ENCODE measurements at places on chromosomes 12 and 14.
A peak's percentile ranks its signal among the peaks of the same experiment; 100 is the strongest.

DNA sequence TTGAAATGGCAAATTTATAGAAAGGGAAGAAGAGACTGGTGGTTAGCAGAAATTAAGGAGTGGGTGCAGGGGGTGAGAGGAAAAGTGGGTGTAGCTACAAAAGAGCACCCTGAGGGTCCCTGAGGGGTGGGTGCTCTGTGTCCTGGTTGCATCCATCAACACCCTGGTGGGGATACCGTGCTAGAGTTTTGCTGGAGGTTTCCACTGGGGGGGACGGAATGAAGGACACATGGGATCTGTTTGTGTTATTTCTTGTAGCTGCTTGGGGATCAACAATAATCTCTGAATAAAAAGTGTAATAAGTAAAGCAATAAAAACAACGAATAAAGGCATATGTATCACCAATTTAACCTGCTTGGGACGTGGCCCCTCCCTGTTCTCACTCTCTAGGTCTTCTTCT lies 175.3 kb downstream of the KIF26A start:
- no peak for DNase-seq

- no peak for DNase-seq
Measured at GRCh38 chr12:85617307-85618091, 218.7 kb downstream of the RASSF9 start.

GRCh38 chr12:77940011-77940423 lies 109.3 kb downstream of the NAV3 start:
- DNase-seq, result no peak

DNA sequence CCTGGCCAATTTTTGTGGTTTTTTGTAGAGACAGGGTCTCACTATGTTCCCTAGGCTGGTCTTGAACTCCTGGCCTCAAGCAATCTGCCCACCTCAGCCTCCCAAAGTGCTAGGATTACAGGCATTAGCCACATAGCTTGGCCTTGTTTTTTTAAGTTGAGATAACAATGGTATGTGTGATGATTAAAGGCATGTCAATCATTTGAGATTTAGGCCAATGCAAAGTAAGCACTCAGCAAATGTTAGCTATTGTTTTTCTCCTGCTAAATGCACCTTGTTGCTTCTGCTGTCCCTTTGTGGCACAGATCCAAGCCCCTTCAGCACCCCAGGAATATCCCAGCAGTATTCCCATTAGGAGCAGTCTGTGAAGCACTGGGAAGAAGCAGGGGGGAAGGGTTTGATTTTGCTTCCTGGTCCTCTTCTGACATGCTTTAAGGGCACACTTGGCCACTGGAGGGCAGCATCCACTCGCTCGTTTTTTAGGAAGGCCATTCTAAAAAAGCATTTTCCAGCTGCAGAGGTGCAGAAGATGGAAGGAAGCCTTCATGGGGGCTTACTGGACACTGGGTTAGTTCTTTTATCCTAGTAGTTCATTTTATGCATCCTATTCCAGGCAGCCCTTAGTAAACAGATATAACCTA lies 70.2 kb upstream of the ZFP36L1 start:
- DNase-seq, result peak; percentile 54

GRCh38 chr12:46963977-46964971 lies 115.1 kb upstream of the PCED1B start:
- no peak for DNase-seq

GRCh38 chr12:69161829-69162228 lies 77.5 kb upstream of the CPSF6 start:
- DNase-seq, result peak; percentile 24

- DNase-seq, result no peak
Measured at GRCh38 chr12:66823857-66824570, 145.1 kb upstream of the GRIP1 start.

DNA sequence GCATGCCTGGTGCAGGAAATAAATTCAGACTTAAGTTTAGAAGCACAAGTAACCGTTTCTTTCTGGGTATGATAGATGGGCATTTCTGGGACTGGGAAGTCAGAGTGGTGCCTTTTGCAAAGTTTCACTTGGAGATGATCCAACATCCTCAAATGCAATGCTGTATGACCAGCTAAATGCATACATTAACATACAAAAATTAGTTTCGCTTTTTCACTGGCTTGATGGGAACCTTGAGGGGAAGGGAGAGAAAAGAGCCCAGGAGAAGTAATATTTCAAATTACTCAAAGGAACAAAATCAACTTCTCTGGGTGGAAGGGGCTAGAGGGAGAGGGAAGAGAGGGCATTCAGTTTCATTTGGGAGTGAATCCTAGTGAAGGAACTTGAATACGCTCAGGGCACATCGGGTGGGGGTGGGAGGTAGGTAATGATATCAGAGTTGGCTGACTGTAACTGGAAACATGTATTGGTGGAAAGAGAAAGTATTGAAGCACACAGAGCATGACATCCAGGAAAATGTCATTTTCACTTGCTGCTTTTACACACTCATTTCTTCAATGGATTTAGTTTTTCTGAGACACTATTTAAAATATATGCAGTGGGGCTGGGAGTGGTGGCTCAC lies 175.5 kb downstream of the PTPRO start:
- no peak for DNase-seq

DNA sequence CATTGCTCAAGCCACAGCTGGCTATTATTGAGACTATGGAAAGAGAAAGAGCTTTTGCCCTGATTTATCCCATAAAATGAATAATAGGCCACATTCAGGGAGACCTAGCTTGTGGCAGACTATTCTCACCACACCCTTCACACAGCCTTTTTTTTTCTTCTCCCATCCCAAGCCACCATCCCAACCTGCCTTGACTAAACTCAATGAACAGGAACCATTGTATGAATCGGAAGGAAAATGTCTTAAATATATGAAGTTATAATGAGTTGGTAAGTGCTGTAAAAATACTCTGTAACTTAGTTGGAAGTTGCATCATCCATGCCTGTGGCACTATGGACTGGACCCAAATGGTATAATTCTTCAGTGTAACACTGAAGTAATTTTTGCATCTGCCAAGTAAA lies 338.4 kb downstream of the RAD51B start:
- DNase-seq, result no peak

DNA sequence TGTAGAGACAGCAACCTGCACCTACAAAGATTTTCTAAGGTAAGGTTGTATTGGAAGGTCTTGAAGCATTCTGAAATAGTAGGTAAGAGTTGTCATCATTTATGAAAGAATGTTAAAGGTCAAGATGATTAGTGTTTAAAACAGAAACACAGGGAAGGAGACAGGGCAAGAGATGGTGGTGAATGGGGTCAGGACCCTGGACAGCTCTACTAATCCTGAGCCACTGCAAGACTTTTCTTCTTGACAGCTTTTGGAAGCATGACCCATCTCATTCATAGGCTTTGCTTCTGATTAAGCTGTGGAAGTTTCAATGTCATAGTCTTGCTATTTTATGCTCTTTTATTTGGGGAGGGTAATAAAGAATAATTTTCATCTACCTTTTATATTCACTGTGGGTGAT lies 75.5 kb upstream of the CAND1 start:
- DNase-seq, result no peak

DNA sequence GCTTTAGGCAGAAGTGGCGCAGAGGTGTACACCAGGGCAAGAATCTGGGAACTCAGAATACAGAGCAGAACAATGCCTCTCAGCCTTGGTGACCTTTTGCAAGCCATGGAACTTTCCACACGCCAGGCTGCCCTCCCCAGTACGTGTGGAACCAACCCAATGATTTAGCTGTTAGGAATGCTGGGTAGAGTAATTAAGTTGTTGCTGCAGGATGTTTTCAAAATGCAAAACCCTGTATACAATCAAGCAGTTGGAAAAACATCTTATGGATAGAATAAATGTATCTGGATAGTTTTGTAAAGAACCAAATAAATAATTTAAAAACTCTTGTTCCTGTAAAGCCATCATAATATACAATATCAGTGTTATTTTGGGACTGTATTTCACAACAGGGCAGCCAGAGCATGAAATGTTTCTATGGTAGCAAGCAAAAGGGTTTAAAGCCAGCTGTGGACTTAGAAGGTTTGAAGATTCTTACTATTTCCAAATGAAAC lies 19.4 kb downstream of the PPP1R36 start:
- no peak for DNase-seq

GRCh38 chr12:78210506-78210860 lies 379.8 kb downstream of the NAV3 start:
- DNase-seq, result no peak

DNA sequence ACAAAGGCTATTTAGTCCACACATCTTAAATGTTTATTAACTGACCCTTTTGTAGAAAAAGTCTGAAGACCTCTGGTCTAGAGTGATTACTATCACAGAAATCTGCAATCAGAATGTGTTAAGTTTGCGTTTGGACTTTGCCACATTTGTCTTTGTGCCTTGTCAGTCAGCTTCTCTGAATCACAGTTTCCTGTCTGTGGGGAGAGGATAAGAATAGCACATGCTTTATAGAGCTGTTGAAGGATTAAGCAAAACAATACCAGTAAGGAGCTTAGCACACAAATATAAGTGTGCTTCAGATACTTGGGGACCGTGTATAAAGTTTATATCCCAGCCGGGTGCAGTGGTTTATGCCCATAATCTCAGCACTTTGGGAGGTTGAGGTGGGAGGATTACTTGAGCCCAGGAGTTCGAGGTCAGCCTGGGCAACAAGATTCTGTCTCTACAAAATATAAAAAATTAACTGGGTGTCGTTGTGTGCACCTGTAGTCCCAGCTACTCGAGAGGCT lies 63.0 kb upstream of the BTG1 start:
- DNase-seq, result no peak

- no peak for DNase-seq
Measured at GRCh38 chr12:78431931-78432330, 432.6 kb upstream of the SYT1 start.

- DNase-seq, result no peak
Measured at GRCh38 chr14:37566811-37567371, 28.2 kb downstream of the FOXA1 start.

DNA sequence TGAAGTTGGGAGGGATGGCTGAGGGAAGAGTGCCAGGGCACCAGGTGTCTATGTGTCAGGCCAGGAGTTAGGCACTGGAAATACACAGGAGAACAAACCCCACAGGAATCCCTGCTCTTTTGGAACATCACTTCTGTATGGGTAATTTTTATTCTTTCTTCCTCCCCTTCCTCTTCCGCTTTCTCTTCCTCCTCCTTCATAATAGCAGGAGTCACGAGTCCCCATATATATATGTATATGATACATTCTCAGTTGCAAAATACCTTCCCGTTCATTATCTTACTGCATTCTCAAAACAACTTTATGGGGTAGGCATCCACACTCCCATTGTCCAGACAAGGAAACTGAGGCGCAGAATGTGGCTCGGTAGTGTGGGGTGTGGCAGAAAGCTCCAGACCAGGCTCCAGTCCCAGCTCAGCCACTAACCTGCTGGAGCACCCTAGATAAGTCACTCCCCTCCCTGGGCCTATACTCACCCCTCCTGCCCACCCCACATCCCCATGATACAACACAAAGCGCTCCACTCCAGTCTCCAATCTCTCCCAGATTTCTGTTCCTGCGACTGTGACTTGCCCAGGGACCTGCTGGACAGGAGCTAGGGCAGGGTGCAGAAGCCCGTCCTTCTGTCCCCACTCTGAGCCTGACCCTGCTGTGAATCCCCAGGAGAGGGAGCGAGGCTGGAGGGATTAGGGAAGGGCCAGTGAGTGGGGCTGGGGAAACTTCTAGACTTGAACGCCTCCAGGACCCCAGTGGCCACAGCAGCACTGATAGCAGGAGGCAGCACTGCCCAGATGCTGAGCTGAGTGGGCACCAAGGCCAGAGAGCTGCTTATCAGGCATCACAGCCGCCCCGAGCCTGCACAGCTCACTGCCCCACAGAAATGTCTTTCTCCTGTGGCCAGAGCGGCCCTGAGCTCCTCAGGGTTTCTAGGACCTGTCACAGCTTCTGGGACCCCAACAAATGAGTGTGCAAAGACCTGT lies 1.4 kb upstream of the AQP2 start:
- DNase-seq, result no peak

- no peak for DNase-seq
Measured at GRCh38 chr14:70239802-70240201, 51.1 kb upstream of the SLC8A3 start.

GRCh38 chr14:93212432-93212831 lies 5.4 kb downstream of the UBR7 start:
- no peak for DNase-seq

- DNase-seq, result peak; percentile 63
Measured at GRCh38 chr14:34043627-34044372, 92.9 kb upstream of the EGLN3 start.

DNA sequence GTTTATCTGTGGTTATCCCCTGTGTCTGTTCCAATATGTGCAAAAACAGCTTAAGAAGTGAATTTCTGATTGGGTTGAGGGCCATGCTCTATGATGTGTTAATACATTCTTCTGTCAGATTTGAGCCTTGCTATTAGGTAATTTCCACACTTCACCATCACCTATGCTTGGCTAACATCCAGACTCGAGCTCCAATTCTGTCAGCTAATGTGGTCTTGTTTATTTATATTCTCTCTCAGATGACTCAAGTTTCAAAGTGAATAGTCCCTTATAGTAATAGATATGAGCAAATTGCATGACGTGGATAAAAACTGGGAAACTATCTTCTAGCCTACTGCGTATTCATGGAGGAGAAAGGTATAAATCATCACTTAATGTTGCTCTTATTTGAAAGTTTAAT lies 451.3 kb downstream of the SNAPC1 start:
- DNase-seq, result no peak

GRCh38 chr12:101967506-101967905 lies 90.1 kb downstream of the DRAM1 start:
- DNase-seq, result no peak

- DNase-seq, result no peak
Measured at GRCh38 chr14:23121361-23121771, 2.3 kb upstream of the CEBPE start.

DNA sequence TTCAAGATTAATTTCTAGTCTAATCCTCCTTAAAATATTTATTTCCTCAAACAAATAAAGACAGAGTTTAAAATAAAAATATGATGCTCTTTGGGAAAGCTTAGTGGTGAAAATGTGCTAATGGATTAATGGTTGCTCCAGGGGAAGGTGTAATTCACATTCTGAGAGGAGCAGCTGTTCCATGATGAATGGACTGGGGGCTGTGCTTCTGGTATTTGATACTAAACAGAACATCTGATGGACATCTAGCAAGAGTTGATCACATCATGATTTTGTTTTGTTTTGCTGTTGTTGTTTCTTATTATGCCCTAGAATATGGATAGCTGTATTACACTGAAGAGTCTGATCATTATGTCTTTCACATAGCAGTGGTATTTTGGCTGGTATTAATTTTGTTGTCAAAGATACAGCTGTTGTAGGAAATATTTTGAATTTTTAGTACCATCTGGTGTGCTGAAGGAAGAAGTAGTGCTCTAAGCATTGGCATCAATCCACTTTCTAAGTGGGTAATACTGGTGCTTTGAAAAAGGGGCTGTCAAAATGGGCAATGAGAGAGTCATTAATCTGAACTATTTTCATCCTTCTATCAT lies 296.4 kb downstream of the ADAMTS20 start:
- no peak for DNase-seq

DNA sequence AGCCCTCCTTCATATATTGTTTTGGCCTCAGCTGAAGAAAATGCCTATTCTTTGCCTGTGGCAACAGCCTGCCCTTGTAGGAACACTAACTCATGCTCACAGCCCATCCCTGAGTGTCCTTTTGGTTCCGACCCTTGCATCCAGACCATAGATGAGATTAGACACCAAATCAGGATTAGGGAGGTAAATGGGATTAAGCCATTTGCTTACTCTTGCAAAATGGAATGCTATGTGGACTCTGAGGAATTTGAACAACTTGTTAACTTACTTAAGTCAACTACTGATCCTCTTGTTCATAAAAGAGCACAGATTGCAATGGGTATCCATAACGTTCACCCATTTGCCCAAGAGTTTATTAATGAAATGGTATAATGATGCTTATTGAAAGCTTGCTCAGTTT lies 27.3 kb downstream of the TSHR start:
- DNase-seq, result no peak

- DNase-seq, result no peak
Measured at GRCh38 chr14:69665631-69666030, 54.2 kb downstream of the SUSD6 start.

- DNase-seq, result no peak
Measured at GRCh38 chr12:58966939-58967338, 46.6 kb upstream of the LRIG3 start.
